ENCODE measurements at places on chromosomes 7 and 10.

DNA sequence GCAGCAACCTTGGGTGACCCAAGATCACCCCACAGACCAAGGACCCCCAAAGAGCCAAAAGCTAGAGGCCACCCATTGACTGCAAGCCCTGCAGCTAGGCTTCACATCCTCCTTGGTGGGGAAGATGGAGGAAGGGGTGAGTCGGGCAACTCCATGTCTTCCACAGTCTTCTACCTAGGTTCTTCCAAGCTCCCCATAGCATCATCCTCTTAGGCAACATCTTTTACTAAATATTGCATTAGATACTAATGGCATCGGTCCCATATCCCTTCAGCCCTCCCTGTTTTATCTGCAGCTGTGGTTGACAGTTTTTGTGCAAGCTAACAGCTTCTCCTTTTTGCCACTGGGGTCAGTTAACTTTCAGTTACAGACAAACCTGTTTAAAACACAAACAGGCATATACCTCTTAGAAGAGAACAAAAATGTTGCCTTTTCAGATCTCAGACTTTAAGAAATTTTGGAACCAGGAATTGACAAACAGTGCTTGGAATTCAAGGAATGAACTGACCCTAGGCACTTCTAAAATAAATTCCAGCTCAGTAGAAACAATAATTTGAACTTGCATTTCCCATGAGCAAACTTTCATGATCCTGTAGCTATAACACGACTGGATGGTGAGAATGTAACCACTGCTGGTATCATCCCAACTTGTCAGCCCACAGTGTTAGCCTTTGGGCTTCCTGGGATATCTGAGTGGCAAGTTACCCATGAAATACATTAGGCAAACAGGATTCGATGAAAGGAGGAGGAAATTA, 33.9 kb upstream of the MSMB start:
- no peak for DNase-seq

- DNase-seq: no peak
Observed at GRCh38 chr10:128097783-128098182, 28.4 kb downstream of the MKI67 start.

- no peak for DNase-seq
Observed at GRCh38 chr7:149770728-149771636, 2.4 kb downstream of the ZNF467 start.

GRCh38 chr10:30647089-30647488, 17.5 kb upstream of the LYZL2 start:
- no peak for DNase-seq

GRCh38 chr10:26739071-26739631, 41.6 kb downstream of the PDSS1 start:
- DNase-seq: no peak

DNA sequence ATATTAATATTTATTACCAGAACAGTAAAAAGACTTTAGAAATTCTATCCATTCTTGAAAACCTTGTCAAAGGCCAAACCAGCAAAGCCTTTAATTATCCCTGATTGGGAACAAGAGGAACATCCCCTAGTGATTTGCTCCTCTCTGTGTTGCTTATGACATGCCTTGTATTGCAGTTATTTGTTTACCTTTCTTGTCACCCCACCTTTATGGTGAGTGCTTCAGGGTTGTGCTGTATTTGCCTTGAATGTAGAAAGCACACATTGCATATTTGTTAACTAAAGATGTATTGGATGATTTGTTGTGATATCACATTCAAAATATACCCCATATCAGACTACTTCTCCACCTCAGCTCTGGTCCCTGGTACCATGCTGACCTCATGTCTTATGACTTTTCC, 23.5 kb upstream of the TECTB start:
- DNase-seq: no peak

DNA sequence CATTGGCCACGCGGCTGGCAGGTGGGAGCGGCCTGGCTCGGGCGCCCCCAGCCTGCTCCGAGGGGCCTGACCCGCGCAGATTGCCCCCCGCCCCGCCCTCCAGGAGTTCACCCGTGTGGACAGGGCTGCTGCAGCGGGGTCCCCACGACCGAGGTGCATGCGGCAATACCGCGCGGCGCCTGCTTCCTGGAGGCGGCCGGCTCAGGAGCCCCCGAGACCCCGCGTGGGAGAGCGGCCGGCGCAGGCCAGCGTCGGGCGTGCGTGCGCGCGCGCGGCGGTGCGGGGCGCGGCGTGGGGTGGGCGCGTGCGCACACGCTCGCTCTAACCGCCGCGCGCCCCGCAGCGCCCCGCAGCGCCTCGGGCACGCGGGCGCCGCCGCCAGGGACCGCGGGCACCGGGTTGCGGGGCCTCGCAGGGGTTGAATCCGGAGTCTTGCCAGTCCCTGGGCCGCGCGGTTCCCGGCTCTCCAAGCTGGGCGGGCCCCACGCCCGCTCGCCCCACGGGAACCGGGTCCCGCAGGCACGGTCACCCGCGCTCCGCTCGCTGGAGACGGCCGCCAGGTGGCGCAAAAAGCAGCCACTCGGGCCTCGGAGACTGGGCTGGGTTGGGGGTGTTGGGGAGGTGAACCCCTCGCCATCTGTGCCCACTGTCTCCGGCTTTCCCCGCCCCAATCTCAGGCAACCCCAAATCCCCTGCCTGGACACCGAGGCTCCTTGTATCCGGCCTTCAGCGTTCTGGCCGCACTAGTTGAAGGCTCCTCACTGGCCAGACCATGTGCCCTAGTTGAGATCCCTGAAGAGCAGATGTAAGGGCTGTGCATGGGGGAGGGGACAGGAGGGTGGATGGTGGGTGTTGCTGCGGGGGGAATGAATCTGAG, 1.3 kb upstream of the ACHE start:
- peak; percentile 71 for DNase-seq

DNA sequence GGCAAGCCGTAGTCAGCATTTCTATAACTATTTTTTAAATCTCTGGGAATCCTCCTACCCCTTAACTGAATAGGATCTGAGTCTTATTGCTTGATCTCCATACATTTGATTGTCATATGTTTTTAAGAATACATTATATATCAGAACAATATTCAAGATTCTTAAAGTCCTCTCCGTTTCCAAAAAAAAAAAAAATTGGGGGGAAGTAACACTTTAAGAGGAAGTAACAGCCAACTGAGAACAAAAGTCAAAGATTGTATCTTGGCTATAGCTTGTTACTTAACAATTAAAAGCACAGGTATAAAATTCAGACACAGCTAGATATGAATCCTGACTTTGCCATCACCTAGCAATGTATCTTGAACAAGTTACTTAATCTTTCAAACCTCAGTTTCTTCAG, 169.9 kb upstream of the ADO start:
- no peak for DNase-seq

- no peak for DNase-seq
Observed at GRCh38 chr10:30039567-30039966, 19.8 kb downstream of the JCAD start.

DNA sequence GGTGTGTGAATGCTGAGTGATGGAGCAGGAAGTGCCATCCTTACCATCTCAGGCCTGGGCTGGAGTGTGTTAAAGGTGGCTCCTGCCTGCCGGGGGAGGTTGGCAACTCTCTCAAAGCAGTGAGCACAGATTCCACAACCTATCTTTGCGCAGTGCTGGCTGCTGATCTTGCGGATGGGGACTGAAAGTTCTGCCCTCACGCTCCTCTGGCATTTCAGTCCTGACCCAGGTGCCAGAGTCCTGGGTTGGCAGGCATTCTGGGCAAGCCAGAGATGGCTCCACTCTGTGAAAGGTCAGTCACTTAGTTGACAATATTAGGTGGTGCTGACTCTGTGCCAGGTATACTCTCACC, 315.5 kb downstream of the RPS24 start:
- no peak for DNase-seq

GRCh38 chr10:105239311-105240219, 598.5 kb downstream of the SORCS3 start:
- DNase-seq: no peak

- no peak for DNase-seq
Observed at GRCh38 chr7:19069842-19070241, 47.6 kb downstream of the TWIST1 start.

DNA sequence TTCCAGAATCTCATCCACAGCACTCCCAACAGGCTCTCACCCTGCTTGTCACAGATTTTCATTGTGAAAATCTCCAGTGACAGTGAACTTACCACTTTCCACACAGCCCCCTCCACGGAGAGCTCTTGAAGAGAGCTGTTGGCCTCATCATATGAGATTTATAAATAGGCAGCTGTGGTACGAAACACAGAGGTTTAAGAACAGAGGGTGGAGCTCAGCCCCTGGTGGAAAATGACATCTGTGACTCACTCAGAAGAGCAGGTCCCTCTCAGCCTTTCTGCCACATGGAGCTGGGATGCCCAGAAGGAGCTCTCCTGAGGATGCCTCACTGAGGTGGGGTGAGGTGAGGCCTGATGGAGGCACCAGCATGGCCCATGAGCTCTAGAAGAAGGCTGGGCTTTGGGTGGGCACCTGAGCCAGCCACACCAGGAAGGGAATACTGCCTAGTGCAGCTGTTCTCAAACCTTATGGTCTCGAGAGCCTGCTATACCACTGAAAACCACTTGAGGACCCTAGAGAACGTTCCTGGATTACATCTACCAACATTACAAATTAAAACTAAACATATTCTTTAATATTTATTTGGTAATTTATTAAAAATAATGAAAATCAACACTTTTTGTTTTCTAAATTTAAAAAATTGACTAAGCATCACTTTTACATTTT, 25.8 kb upstream of the EEPD1 start:
- no peak for DNase-seq

DNA sequence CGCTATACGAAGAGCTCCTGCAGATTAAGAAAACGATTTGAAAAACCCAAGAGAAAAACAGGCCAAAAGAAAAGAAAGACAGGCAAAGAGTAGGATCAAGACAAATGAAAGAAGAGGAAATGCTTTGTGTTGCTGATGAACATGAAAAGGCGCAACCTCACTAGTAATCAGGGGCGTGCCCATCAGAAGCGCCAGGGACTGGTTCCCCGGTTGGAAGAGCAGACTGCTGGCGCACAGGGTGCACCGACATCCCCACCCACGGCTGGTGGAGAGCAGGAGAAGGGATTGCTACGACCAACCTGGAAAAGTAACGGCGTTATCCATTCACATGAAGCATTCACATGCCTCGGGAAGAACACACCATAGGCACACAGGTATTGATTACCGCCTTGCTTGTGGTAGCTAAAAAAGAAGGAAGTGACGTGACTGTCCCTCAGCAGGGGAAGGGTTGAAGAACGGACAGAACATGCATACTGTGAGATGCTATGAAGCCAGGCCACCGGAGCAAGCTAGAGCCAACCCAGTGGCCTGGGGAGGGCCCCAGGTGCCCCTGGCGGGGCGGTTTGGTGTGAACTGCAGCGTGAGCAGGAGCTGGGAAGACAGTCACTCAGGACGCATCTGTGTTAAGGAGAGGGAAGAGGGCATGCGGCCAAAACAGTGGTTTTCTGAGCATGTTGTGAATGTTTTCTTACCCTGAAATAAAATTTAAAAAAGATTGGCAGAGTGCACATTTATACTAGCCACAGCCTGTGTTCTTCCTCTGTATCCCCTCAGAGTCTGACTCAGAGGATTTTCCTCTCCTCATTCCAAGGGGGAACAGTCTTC, 18.3 kb downstream of the AGAP3 start:
- DNase-seq: no peak

- DNase-seq: no peak
Observed at GRCh38 chr10:110724116-110724921, 80.2 kb downstream of the RBM20 start.
